ENCODE measurements at places on chromosomes 1 and 21.

GRCh38 chr1:99507906-99508732, 137.8 kb upstream of the PALMD start:
- DNase-seq, result no peak

GRCh38 chr1:156195853-156196252, 1.9 kb downstream of the SLC25A44 start:
- no peak for DNase-seq

DNA sequence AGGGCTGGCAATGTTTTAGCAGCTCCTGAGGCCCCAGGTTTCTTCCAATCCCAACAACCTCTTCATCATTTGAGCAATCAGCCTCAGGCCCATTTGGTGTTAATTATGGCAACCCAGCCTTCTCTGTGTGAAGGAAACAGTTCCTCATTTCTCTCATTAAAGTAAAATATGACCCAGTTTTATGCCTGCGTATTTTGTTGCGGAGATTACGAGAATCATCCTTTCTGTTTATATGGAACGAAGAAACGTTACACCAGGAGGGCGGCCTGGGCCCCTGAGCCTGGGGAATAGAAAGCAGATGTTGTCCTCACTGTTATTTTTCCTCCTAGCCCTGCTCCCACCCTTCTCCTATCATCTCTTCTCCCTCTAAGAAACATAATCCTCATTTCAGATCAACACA, 332.2 kb upstream of the USP24 start:
- no peak for DNase-seq

DNA sequence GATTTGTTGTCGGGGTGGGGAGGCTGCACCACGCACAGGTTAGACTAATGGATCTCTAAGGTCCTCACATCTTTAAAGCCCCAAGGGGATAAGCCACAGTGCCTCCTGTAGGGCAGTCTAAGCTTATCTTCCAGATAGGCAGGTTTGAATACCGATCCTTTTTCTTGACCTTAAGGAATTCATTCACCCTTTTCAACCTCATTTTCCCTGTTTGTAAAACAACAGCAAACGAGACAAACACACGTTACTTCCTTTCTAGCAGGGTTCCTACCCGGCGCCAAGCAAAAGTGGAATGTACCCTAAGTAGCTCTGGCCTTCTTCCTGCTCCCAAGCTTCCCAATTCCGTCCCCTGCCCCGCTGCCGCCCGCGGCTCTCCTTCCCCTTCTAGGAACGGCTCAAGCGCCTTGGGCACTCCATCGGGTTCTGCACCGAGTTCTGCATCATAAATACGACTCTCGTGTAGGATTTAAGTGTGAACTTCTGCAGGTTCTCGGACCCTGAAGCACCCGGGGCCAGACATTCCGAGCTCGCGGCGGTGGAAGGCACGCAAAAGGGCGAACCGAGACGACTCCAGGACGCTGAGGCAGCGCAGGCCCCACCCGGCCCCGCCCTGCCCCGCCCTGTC, 548 bp upstream of the CDC20 start:
- DNase-seq, result no peak

DNA sequence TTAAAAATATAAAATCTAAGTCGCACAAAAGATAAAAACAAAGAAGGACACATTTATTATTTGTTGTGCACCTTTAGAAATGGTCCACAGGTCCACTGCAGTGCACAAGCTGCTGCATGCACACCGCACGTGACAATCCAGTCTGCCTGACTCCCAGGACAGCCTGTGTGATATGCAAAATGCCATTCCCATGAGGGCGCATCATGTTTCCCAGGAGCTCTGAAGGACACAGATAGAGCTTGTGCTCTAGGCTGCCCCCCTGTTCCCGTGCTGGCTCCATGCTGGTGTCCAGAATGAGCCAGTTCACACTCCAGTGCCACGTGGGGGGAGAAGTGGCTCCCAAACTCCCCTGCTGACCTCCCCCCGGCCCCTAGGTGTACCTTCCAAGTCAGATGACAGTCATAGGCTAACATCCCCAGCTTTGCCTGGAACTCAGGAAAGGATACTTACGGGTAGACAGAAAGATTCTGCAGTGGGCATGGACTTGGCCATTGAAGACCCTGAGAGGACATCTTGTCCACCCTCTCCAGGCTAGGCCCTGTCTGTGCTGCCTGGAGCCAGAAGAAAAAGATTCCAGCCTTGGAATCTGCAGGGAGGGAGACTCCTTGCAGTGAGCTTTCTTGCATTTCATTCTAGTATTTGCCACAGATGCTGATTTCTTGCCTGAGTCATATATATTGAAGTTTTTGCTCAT, 26.3 kb downstream of the RAB7B start:
- DNase-seq, result no peak

DNA sequence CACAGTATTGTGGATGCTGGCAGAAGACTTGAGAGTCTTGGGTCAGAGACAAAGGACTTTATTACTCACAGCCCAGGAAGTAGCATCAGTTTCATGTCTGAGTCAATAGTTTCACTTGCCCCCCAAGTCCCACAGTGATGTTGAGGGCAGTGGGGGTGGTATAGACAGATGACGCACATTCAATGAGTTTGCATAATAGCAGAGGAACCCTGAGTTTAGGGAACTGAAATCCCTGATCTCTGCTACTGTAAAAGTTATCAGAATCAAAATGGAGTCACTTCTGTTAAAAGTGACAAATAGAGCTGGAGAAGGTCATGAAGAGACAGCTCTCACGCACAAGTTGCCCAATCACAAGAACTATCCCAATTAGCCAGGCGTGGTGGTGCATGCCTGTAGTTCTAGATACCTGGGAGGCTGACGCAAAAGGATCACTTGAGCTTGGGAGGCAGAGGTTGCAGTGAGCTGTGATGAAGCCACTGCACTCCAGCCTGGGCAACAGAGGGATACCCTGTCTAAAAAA, 11.5 kb upstream of the HCRTR1 start:
- no peak for DNase-seq

DNA sequence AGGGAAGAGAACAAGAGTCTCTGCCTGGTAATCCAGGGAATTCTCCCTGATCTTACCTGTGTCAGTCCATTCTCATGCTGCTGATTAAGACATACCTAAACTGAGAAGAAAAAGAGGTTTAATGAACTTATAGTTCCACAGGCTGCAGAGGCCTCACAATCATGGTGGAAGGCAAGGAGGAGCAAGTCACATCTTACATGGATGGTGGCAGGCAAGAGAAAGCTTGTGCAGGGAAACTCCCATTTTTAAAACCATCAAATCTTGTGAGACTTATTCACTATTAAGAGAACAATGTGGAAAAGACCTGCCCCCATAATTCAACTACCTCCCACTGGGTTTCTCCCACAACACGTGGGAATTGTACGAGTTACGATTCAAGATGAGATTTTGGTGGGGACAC, 34.2 kb upstream of the LRRC8B start:
- DNase-seq, result no peak

DNA sequence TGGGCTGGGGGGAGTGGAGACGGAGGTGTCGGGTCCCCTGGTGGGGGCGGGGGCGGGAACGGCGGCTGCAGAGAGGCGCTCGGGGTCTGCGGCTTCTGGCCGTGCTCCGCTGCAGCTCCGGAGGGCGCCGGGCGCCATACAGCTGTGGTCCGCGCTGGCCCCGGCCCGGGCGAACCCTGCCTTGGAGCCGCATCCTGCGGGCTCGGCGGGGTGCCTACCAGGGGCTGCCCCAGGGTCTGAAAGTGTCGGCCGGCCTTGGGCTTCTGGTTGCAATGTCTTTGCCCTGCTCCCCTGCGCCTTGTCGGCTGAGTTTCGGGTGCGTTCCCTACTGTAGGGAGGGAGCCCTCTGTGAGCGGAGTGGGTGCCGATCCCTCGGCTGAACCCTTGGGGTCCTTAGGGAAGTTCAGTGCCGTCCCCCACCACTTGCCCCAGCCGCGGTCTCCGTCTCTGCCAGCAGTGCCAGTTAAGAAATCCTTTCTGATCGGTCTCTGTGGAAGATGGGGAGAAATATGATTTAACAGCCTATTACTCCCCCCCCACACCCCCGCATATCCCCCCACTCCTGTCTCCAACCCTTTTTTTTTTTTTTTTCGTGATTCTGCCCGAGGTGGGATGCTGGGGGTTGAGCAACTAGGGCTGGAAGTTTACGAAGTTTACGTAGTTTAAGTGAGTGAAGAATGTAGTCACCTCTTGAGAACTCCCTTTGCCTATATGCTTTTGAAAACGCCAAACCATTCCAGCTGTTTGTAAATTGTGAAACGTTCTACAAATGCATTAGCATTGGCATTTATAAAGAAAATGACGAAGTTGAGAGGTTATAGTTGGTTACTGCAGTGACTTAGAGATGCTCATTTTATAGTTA, 588 bp downstream of the NEXN start:
- DNase-seq, result no peak

GRCh38 chr1:30991862-30992606, 73.5 kb downstream of the PUM1 start:
- no peak for DNase-seq

DNA sequence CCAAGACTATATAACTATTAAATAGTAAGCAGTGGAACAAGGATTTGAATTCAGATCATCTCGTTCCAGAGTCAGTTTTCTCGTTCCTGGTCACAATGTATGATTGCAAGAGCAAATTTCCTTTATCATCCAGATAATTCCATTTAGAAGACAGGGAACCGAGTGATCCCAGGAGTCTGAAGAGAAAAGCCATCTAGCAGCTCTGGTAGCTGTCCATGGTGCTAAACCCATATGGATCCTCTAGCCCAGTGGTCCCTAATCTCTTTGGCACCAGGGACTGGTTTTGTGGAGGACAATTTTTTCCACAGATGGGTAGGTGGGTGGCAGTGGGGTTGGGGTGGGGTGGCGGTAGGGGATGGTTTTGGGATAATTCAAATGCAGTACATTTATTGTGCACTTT, 229.4 kb downstream of the PTPRU start:
- DNase-seq, result no peak

DNA sequence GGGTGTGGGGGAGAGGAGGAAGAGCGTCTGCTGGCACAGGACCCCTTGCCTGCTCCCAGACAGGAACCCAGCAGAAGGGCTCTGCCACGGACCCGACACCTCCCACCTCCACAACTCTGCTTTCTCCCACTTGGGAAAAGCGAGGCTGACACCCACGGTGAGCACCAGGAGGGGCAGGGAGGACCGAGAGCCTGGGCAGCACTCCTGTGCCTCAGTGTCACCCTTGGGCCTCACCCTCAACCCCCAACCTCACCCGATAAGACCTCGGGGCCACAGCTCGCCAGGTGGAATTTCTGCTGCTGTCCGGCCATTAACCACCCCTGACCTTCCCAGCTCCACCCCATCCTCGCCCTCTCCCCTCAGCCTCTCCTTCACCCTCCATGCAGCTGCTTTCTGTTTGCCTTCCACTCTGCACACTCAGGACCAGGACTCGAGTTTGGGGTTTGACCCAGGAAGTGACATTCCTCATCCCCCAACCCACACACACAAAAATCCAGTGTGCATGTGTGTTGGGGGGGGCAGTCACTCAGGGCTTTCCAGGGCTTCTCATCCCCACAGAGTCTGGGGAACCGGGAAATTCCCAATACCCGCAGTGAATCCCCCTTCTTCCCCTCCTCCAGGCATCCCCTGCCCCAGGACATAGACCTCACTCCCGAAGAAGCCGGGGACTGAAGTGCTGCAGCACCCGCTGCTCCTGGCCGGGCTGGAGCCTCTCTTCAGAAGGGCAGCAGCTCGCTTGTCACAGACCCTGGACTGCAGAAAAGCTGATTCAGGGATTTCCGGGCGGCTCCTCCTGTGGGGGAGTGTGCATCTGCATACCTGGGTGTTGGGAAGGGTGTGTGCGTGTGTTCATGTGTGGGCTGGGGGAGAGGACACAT, 65.8 kb downstream of the SYT2 start:
- DNase-seq, result no peak

DNA sequence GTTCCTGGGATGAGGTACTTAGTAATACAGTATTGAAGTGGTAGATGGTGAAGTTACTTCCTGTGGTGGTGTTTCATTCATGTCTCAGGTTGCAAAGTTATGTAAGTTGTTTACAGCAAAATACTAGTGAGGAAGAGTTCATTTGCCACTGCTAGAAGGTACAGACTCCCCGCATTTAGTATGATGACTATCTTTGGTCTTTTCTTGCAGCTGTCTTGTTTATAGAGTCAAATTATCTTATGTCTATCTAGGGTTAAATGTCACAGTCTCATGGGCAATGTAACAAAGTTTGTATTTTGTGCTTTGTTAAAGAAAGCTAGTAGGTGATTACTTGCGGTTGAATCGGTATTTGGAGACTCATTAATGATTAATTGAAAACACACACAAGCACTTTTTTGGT, 50.2 kb downstream of the LRRC8D start:
- DNase-seq, result no peak

DNA sequence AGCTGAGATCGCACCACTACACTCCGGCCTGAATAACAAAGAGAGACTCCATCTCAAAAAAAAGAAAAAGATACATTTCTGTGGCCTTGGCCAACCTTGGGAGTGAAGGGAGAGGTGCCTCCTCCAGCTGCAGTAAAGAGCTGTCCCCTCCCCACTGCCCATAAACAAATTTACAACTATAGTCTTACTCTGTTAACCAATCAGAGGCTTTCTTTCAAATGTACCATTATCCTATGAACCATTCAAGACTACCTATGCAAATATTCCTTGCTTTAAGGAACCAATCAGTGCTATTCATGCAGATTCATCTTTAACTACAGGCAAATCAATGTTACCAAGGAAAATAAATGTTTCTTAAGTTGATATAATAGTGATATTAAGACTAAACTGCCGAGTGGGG, 1.0 kb downstream of the CELA2B start:
- no peak for DNase-seq

DNA sequence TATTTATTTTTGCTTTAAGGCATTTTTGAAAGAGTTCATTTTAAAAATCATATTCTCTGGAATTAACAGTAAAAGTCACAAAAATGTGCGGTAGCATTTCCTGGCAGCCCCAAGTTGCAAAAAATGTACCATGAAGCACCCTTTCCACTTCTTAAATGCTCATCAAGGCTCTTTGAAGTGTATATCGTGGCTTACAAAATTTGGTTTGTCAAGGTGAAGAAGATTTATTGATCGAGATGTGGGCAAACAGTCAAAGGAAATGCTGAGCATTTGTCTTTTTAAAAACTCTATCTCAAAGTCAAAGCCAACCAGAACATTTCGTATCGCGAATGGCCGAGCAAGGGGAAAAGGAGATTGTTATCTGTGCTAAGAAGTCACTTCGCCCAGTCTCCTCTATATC, 277.5 kb upstream of the KAZN start:
- no peak for DNase-seq

DNA sequence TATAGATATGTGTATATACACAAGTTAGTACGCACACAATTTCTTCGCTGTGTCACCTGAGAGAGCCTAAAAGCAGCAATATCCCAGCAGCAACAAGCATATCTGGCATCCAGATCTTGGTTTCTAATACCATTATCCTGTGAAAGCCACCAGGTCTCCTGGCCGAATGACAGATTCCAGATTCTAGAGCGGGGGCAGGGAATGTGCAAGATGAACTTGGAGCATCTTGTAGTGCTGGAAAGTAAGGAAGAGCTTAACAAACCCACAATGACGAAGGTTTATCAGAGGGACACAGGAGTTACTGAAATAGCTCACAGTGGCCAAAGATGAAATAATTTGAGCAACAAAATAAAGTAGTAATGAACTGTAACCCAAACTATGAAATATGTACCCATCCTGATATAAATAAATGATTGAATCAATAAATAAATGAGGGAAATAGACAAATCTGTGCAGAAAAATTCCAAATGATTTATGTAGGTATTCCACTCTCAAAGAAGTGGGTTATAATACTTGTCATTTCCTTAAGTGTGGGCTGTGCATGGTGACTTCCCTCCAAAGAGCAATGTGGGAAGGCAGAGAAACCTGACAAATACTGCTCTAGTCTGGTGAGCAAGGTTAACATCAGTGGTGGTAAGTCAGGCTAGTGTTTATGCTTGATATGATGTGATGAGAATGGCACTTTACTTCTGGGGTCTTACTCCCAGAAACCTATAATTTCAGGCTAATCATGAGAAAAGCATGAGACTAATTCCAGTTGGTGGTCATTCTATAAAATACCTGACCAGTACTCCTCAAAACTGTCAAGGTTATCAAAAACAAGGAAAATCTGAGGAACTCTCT, 67.9 kb downstream of the LRRC8D start:
- no peak for DNase-seq
